ENCODE measurements at places on chromosomes 7 and 10.
A peak's percentile ranks its signal among the peaks of the same experiment; 100 is the strongest.

DNA sequence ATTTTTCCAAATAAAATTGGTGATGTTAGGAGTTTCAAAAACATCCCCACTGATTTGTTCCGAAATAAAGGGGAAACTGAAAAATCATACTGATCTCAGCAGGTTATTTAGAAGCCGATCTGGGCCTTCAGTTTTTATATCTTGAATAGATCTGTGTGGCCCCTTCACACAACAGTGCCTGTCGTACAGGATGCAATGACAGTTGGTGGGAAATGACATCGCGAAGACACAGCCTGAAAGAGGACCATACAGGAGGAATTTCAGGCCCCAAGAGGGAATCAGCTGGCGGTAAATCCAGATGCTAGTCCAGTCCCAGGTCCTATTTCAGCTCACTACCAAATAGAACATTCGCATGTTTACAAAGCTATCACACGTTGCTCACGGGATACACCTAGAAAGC is 3.0 kb downstream of the H2BK1 start:
- DNase-seq, result no peak

DNA sequence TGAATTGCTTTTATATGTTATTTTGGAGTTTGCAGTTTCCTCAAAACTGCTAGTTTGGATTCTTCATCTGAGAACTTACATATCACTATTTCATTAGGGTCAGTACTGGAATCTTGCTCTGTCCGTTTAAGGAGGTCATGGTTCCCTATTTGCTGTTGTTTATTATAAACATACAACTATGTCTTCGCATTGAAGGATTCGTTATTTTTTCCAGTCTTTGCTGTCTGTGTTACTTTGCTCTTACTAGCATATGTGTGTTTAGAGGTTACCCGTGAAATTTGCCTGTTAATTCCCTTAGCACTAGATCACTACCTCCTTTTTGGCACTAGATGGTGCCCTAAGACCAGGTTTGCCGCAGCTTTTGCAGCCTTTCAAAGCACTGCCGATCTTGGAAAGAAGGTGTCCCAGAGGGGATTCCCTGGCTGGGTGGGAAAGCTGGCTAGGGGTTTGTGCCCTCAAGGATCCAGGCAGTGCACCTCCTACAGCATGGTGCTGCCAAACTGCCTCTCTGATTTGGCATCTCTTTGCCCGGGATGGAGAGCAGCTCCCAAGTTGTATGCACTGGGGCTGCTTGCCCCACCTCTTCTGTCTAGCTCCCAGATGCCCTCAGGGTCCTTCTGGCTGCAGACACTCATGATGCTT is 103.1 kb upstream of the APBB1IP start:
- DNase-seq, result peak; percentile 71

DNA sequence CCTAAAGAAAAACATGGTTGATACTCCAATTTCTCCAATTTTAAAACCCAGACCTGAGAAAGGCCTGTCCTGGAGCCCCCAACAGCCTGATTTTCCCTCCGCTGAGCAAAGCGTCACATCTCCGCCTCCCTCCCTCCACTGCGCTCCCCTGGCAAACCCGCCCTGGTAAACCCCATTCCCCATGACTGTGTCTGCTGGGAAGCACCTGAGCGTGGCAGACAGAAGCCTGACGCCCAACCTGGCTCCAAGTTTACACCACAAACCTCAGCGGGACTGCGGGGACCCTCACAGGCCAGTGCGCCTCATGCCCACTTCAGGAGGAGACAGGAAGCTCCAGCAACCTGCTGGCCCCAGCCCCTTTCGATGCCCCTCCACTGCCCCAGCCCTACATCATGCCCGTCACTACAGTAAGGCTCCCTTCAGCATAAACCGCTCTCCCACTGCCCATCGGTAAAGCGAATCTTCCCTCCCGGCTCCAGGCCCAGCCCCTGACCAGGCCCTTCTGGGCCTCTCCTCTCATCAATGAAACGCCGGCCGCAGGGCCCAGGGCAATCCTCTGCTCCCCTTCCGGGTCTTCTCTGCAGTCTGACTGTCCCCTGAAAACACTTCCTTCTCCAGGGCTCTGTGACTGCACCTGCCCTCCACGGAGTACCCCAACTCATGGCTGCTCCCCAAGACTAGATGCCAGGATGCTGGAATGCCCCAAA is 233.3 kb downstream of the MAD1L1 start:
- no peak for DNase-seq

DNA sequence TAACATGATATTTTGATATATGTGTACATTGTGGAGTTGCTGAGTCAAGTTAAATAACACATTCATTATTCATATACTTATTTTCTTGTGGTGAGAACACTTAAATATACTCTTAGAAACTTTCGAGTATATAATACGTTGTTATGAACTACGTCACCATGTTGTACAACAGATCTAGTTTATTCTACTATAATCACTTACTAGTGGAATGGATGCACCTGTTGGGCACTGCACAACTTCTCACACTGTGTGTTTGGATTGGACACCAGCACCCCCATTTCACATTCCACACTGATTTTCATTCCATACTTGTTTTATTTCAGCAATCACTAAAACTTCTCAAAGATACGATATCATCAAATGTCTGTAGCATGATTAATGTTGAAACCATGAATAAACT is 407.3 kb downstream of the RPS24 start:
- no peak for DNase-seq

DNA sequence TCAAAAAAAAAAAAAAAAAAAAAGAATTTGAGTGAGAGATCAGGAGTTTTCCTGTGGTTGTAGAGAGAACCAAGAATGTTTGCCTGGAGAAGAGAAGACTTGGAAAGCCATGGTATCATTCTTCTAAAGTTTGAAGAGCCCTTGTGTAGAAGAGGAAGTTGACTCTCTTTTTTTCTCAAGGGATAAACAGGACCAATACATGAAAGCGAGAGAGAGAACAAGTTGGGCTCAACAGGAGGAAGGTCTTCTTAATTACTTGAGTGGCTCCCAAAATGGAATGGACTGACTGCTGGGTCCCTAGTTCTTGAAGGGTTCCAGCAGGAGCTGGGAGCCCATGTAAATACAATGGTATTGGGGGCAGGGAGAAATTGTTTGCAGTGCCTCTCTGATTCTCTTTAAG is 173.3 kb upstream of the ADO start:
- DNase-seq, result no peak

- DNase-seq, result no peak
Measured at GRCh38 chr7:366161-366803, 76.3 kb downstream of the FOXL3 start.

DNA sequence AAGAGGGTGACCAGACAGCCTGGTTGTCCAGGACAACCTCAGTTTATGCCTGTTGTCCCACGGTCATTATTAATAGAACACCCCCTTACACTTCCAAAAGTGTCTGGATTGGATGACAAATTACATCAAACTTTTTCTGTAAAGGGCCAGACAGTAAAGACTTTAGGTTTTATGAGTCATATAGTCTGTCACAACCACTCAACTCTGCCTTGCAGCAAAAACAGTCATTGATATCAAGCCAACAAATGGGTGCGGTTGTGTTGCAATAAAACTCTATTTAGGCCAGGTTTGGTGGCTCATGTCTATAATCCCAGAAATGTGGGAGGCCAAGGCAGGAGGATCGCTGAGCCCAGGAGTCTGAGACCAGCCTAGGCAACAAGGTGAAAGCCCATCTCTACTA is 66.7 kb upstream of the ATP6V0A4 start:
- peak; percentile 91 for DNase-seq

- DNase-seq, result no peak
Measured at GRCh38 chr10:31762316-31762715, 166.3 kb downstream of the ARHGAP12 start.

DNA sequence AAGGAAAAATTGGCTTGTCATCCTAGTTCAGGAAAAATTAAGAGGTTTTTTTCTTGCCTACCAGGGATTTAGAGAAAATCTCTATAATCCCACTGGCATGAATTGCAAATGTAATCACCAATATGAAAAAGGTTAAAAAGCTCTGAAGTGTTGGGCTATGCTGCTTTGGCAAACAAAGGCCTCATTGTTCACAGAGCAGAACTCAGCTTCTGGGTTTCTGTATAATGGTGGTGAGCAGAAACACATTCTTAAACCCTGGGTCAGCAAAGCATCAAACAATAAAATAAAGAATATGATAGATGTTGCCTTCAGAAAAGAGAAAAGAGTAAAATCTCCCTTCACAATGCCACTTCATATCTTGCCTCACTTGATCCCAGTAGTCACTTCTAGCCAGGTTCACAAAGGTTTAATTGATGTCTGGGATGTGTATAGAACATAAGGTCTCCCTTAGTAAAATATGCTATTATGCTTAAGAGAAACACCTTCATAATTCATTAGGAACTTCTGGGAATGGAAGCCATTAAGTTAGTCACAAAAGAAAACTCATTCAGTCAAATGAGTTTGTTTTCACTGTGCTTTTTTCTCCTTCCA is 1255.5 kb upstream of the PHF14 start:
- no peak for DNase-seq

GRCh38 chr10:73881221-73881919 is 7.0 kb upstream of the CAMK2G start:
- no peak for DNase-seq

- DNase-seq, result no peak
Measured at GRCh38 chr10:6271663-6272062, 68.9 kb downstream of the PFKFB3 start.

- no peak for DNase-seq
Measured at GRCh38 chr7:28180031-28180363, 598 bp downstream of the JAZF1 start.

GRCh38 chr7:32323712-32324111 is 166.5 kb downstream of the LSM5 start:
- no peak for DNase-seq

GRCh38 chr7:39016609-39017008 is 38.9 kb downstream of the POU6F2 start:
- no peak for DNase-seq

GRCh38 chr10:57395923-57396322 is 871.8 kb downstream of the IPMK start:
- no peak for DNase-seq

- no peak for DNase-seq
Measured at GRCh38 chr10:2759233-2759632, 308.1 kb upstream of the PFKP start.

DNA sequence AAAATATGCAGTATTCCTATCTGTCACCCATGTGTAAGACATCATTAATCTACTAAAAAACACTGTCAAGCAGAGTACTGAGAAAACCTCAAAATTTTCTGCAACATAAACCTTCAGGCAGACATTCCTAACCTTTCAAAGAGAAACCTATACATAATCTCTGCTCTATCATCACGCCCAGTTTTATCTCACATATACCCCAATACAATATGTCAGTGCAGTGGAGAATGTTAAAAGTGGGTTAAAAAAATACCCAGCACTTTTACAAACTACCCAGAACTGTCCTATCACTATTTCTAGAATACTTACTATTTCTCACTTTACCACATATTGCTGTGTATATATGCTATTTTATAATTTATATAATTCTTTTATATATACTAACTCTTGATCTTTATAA is 922.0 kb upstream of the SORCS1 start:
- no peak for DNase-seq

DNA sequence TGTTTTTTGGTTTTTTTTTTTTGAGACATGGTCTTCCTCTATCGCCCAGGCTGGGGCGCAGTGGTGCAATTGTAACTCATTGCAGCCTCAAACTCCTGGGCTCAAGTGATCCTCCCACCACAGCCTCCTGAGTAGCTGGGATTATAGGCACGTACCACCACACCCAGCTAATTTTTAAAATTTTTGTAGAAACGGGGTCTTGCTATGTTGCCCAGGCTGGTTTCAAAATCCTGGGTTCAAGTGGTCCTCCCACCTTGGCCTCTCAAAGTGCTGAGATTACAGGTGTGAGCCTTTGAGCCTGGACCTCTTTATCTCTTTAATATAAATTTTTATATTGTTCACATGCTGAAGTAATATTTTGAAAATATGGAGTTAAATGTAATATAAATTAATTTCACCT is 28.2 kb upstream of the LBX1 start:
- DNase-seq, result no peak

DNA sequence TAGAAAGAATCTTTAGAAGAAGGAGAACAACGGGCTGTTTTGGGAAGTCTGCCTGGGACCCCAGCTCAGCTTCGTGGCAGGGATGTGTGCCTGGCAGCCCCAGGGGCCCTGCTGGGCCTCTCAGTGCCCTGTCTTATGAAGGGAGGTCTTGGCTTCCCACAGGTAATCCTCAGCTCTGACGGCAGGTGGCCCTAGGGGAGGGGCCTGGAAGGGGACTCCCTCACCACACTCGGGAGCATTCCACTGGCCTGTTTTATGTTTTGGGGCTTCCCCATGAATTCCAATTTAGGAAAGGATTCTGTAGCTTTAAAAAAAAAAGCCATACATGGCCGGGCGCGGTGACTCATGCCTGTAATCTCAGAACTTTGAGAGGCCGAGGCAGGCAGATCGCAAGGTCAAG is 3.0 kb upstream of the DMBT1 start:
- DNase-seq, result no peak

DNA sequence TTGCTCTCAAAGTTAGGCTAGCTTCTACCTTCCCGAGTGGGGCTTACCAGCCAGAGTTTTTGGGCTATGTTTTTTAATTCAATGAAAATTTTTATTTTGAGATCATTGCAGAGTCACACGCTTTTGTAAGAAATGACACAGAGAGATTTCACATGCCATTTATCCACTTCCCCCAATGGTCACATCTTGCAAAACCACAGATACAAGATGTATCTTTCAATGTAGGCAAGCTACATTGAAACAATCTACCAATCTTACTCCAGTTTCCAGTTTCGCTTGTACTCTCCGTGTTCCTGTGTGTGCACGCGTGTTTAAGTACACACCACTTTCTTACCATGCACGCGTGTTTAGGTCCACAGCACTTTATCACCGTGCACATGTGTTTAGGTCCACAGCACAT is 89.4 kb upstream of the LEP start:
- DNase-seq, result no peak

- DNase-seq, result peak; percentile 96
Measured at GRCh38 chr7:104923010-104923421, 91.0 kb upstream of the KMT2E start.

DNA sequence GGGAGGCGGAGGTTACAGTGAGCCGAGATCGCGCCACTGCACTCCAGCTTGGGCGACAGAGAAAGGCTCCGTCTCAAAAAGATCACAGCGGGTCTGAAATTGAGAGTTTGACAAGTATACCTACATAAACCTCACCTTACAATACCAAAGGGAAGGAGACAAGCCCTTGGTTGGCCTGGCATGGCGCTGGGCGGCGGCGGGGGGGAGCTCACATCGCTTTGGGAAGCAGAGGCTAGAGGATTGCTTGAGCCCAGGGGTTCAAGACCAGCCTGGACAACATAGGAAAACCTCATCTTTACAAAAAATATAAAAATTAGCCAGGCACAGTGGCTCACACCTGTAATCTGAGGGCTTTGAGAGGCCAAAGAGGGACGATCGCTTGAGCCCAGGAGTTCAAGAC is 1.1 kb upstream of the ARPC1A start:
- no peak for DNase-seq
